ENCODE measurements at places on chromosomes 2 and 18. TPM values are rescaled to one million over a fixed set of nuclear protein-coding genes. Genes with fewer than 3 reads are reported as not detected.

TRIM43 gene
- total RNA-seq: not detected

RGPD4 gene
- total RNA-seq: 0.06 TPM

CABYR gene
- total RNA-seq: 18.9 TPM

EPG5 gene
- 3.8 TPM for total RNA-seq

PER2 gene
- total RNA-seq: 7.0 TPM

SDC1 gene
- total RNA-seq: 194 TPM

ABCG5 gene
- not detected for total RNA-seq

CD302 gene
- total RNA-seq: 1.9 TPM

RIT2 gene
- not detected for total RNA-seq

CD226 gene
- 0.13 TPM for total RNA-seq

NEU4 gene
- 0.37 TPM for total RNA-seq

DNAH7 gene
- 0.82 TPM for total RNA-seq

LOXHD1 gene
- total RNA-seq: not detected

All from A549 treated with Hydrocortisone at 1 μM for 4 hours (cell line).